ENCODE measurements at places on chromosomes 12 and 14.

- DNase-seq, result no peak
Observed at GRCh38 chr14:102532204-102532658, 22.7 kb upstream of the ANKRD9 start.

DNA sequence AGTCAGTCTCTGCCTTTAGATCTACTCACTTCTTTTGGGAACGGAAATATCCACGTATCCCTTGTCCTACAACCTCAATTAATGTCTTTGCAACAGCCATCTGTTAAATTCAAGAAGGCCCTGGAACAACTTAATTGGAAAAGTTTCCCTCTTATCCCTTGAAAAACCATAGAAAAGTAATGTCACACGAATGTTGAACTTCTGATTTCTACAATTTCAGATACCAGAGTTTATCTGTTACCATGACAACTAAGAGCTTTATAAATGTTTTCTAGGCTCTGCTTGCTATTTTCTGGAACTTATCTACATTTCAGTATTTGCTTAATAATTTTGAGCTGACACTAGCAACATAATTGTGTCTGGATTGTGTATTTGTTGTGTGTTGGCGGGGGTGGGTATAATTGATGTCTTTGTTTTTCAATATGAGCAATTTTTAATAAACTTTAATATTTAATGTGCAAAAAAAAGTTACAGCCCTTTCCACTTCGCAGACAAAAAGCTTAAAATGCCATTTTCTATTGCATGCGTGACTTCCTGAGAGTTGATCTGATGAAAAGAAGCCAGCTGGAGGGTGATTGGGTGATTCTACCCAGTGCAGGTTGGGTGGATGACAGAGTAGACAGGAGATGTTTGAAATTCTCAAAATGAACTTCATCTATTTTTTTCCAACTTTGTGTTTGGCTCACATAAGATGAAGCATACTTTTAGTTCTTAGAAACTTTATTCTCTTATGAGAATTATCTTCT lies 11.8 kb upstream of the EDDM3A start:
- DNase-seq, result no peak

DNA sequence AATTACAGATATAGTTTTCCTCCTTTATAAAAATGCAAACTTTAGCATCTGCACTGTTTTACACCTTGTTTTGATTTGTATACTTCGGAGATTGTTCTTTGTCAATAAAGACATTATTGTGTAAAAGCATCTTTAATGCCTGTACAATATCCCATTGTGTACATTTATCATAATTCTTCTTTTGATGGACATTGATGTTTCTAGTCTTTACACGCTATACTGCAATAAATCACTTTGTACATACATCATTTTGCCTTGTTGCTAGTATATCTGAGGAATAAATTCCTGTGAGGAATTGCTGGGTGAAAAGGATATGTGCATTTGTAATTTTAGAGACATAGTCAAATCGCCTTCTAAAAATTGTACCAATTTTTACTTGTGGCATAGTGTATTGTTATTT lies 30.4 kb downstream of the WDR20 start:
- no peak for DNase-seq

DNA sequence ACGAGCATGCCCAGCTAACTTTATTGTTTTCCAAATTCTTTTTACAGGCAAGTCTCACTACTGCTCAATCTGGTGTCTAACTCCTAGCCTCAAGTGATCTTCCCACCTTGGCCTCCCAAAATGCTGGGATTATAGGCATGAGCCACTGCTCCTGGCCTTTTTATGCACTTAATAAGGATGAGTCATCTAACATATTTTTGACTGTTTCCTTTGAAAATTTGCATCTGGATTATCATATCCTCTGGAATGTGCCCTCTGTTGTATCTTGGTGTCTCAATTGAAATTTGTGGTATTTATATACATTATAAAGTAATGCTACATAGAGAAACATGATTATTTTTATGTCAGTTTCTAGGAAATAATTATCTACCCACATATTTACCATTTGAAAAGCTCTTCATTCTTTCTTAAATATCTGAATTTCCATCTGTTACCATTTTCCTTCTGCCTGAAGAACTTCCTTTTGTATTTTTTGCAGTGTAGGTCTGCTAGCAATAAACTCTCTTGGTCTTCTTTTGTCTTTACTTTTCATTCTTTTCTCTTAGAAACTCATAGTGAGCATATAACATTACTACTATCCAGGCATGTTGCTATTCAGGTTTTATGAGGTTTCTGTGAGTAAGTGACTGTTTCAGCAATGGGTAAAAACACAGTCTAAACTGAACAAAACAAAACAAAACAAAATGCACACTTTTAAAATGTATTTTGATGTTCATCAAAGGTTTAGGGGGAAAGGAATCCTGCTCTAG lies 52.8 kb upstream of the CNOT2 start:
- no peak for DNase-seq

GRCh38 chr14:32039401-32040030 lies 37.6 kb upstream of the ARHGAP5 start:
- no peak for DNase-seq

DNA sequence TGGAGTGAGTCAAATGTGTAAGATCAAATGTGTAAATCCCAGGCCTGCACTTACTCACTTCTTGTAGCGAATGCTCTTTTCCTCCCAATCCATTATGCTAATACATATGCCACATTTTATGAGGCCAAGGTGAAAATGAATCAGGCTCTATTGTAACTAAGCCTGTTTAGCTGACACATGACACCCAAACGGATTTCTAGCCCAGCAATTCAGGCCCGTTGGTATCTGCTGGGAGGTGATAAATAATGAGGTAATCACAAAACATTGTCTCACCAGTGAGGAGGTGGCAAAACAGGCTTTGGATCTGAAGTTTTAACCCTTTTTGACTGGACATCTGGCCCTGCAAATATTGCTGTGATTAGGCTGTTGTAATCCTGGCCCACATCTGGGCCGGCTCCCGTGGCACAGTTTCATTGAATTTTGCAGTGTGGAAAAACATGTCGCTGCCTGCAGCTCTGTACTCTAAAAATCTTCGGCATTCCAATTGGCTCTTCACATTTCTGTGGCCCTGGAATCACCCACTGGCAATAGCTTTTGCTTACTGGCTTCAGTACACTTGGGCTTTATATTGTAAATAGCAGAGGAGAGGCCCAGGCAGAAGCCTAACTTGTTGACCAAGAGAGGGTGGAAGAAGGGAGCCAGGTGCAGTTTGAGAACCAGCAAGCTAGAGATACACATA lies 106.1 kb downstream of the PAX9 start:
- DNase-seq, result no peak

- DNase-seq, result no peak
Observed at GRCh38 chr12:12622418-12622817, 10.7 kb downstream of the CREBL2 start.

GRCh38 chr12:6894321-6894720 lies 10.3 kb upstream of the LRRC23 start:
- DNase-seq, result no peak

GRCh38 chr14:52124791-52125684 lies 56.2 kb upstream of the NID2 start:
- no peak for DNase-seq

- peak; percentile 16 for DNase-seq
Observed at GRCh38 chr12:57522887-57523705, 472 bp downstream of the MBD6 start.

DNA sequence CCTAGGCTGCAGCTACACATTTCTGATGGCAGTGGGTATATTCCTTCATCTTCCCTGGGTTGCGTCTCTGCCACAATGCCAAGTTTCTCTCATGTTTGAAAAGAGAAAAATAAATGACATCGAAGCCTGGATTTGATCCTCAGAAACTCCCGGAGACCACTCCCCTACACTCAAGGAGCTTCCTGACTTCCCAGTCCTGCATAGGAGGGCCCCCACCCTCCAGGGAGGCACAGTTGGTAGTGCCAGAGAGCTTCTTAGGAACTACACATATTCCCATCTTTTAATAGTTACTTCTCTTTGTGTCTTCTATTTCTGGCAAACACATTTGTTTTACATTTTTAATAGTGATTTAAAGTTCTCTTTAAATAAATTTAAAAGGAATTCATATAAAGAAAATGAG lies 30.7 kb downstream of the AP5M1 start:
- DNase-seq, result no peak

- no peak for DNase-seq
Observed at GRCh38 chr12:122407208-122407607, 15.3 kb downstream of the CLIP1 start.

- DNase-seq, result no peak
Observed at GRCh38 chr14:88937706-88938105, 113.3 kb downstream of the TTC8 start.

GRCh38 chr12:113788020-113788856 lies 177.9 kb downstream of the RBM19 start:
- DNase-seq, result no peak

- no peak for DNase-seq
Observed at GRCh38 chr12:53173085-53173715, 7.3 kb upstream of the ZNF740 start.

DNA sequence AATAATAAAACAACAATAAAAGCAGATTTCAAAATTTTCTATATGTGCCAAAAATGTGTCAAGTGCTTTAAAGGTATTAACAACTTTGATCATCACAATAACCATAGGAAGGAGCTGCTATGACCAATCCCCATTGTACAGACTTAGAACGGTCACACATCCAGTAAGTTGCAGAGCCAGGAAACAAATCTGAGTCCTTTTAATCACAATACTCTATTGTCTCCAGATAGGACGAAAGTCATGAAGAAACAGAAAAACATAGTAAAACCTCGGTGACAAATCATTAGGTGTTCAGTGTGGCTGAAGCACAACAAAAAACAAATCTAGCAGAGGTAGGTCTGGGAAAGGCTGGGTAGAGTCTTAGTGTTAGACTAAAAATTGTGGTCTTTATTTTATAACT lies 178.8 kb downstream of the GRIP1 start:
- no peak for DNase-seq

- no peak for DNase-seq
Observed at GRCh38 chr14:39807271-39807670, 375.0 kb upstream of the FBXO33 start.

GRCh38 chr12:33994857-33995808 lies 27.2 kb upstream of the ALG10 start:
- no peak for DNase-seq

GRCh38 chr14:68977718-68978171 lies 1.4 kb downstream of the ACTN1 start:
- DNase-seq, result no peak

GRCh38 chr14:72855913-72856312 lies 38.0 kb downstream of the DPF3 start:
- DNase-seq, result no peak

- no peak for DNase-seq
Observed at GRCh38 chr14:24388474-24389179, 10.2 kb upstream of the NYNRIN start.

- no peak for DNase-seq
Observed at GRCh38 chr12:2651068-2651965, 143.5 kb upstream of the FKBP4 start.

GRCh38 chr12:15532364-15532977 lies 210.2 kb downstream of the PTPRO start:
- peak; percentile 44 for DNase-seq

- no peak for DNase-seq
Observed at GRCh38 chr12:18165422-18165871, 75.5 kb upstream of the RERGL start.

- DNase-seq, result no peak
Observed at GRCh38 chr12:56267443-56268071, 815 bp downstream of the COQ10A start.

DNA sequence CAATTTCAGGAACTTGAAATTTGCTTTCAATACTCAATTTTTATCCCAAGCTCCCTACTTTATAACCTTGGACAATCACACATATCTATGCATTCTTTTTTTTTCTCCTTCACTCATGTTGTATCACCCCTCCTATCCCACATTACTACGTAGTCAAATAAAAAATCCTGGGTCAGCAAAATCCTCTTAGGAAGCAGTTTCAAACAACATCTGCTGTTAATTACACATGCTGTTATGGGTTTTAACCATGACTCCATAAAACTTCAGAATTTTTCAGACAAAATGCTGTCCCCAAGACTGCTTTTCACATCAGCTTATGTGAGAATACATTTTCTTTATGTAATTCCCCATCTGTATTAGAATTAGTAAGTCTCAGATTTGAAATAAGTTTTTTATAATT lies 61.7 kb downstream of the LRFN5 start:
- no peak for DNase-seq

Data from activated CD4-positive, alpha-beta T cell treated with anti-CD3 and anti-CD28 coated beads, Interleukin-2, amount 50 U/mL, for 24 hours (primary cell).